T-helper 17 cell (primary cell): ENCODE measurements at places on chromosomes 7 and 10. TPM values are rescaled to one million over a fixed set of nuclear protein-coding genes. Genes with fewer than 3 reads are reported as not detected.

- no peak for DNase-seq
These were observed 171.6 kb upstream of the FOXP2 start for GRCh38 chr7:114242992-114243507.

SMKR1 gene
- total RNA-seq: 2.0 TPM

GRCh38 chr7:148598351-148598750, 7.8 kb downstream of the C7orf33 start:
- no peak for DNase-seq

ANXA8 gene
- total RNA-seq: not detected

GRCh38 chr10:99396471-99396870, 34.0 kb downstream of the GOT1 start:
- no peak for DNase-seq

- no peak for DNase-seq
These were observed 759.9 kb downstream of the LRMDA start for GRCh38 chr10:76191336-76191735.

IL6 gene
- 0.57 TPM for total RNA-seq

CHN2 gene
- total RNA-seq: 3.8 TPM

DNA sequence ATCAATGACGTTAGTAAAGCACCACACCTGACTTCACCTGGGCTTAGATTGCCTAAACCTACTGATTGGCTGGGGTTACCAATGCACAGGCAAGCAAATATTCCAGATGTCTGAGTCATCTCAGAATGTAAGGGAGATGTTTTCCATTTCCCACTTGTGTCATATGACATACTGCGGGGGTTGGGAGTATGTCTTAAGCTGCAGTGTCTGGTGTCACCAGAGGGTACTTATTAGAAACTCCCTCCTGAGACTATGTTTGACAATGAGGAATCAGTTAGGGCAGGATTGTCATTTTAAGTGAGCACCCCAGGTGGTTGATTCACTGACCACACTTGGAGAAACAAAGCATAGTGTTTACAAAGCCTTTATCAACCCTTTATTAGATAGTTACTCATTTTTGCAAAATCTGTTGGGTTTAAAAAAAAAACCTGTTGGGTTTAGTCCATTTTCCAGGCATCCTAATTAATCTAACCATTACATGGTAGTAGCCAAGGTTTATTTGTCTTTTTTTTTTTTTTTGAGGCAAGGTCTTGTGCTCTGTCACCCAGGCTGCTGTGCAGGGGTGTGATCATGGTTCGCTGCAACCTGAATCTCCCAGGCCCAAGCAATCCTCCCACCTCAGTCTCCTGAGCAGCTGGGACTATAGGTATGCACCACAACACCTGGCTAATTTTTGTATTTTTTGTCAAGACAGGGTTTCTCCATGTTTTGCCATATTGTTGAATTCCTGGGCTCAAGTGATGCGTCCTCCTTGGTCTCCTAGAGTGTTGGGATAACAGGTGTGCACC, 72.5 kb downstream of the CDK6 start:
- no peak for DNase-seq

TFEC gene
- total RNA-seq: 0.21 TPM

DNA sequence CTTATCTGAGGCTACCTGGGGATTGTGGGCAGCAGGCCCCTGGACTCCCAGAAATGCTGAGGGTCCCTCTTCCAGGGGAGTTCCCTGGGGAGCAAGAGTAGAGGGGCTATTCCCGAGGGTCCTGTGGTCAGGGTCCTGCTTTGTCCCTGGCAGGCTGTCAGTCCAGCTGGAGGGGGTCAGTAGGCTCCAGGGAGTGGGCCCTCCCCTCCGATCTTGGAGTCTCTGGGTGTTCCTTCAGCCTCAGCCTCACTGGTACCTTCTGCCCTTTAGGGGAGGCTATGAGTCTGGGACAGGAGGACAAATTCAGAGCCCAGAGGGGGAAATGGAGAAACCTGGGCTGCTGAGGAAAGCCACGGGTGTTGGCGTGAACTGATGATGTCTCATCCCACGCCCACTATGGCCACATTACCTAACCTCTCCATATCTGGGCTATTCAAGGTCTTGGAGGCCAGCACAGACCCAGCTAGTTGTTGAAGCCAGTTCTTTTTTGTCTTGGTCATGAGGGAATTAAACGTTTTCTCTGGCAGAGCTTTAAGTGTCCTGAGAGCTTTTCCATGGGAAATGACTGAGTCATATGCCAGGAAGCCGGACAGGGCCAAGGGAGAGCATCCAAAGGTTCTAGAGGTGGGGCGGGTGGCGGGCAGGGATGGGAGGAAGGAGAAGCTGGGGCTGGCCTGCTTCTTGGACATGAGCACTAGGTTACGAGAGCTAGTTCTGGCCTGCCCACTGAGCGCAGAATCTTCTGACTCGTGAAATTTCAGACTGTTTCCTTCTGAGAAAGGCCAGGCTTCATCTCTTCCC, 6.2 kb downstream of the CALHM2 start:
- no peak for DNase-seq

CDC14C gene
- total RNA-seq: not detected

DNA sequence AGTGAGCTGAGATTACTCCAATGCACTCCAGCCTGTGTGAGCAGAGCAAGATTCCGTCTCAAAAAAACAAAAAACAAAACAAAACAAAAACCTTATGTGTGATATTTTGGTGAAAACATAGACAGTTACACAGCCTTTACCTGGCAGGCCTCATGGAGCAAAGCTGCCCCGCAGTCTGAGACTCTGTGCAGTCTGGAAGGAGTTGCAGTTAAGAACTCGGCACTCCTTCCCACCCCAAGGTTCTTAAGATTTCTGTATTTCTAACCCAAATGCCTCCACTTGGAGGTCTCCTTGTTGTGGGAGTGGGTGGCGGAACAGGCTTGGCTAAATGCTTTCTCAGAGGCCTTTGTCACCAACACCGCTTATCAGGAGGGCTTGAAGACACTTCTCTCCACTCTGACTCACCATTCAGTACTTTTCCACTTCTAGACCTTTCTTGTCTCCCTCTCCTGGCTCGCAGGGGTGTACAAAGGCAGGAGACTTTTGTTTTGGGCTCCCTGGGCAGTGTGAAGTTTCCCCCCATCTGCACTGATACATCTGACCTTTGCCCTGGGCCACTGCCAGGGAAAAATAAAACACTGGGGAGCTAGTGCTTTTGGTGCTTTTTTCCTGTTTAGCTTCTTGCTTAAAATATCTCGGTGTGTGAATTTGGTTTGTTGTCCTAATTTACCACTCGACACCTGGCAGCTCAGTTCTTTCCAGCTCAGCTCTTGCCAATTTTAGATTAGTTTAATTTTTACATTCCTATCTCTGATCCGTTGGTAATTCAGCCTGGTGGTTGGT, 51.3 kb upstream of the MAGI2 start:
- DNase-seq: no peak

DNA sequence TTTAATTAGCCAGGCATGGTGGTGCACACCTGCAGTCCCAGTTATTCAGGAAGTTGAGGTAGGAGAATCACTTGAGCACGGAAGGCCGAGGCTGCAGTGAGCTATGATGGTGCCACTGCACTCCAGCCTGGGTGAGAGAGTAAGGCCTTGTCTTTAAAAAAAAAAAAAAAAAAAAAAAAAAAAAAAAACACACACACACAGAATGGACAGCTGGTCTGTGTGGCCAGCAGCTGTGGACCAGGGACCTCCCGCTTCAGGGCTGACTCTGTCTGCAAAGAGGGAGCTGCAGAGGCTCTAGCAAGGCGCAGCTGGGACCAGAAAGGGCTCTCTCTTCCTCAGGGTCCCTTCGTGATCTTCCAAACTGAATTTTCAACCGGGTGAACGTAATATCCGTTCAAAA, 53.6 kb upstream of the DNAAF5 start:
- DNase-seq: no peak

DNA sequence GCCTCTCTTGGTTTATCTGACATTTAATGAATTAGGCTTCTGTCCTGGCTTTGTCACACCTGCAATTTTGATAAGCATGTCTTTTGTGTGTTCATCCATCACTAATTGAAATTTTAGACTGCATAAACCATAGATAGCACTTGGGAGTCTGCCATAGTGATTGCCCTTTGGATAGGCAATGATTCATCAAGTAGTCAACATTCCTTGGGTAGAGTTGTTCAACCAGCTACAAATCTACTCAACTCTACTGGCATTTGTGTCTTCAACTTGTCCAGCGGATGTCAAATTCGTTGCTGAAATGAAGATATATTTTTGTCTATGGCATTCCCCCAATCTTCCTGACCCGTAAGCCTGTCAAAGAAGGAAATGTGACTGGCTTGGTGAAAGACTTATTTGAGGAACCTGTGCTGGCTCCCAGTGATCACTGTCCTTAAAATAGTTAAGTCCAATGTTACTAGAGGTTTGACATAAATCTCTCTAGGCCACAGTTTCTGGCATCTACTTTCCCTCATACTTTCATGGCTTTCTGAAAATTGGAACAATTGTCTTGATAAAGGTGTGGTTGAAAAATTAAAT, 33.7 kb upstream of the CREB5 start:
- DNase-seq: no peak

- DNase-seq: no peak
These were observed 42.8 kb upstream of the RNF216 start for GRCh38 chr7:5824297-5824610.

DNA sequence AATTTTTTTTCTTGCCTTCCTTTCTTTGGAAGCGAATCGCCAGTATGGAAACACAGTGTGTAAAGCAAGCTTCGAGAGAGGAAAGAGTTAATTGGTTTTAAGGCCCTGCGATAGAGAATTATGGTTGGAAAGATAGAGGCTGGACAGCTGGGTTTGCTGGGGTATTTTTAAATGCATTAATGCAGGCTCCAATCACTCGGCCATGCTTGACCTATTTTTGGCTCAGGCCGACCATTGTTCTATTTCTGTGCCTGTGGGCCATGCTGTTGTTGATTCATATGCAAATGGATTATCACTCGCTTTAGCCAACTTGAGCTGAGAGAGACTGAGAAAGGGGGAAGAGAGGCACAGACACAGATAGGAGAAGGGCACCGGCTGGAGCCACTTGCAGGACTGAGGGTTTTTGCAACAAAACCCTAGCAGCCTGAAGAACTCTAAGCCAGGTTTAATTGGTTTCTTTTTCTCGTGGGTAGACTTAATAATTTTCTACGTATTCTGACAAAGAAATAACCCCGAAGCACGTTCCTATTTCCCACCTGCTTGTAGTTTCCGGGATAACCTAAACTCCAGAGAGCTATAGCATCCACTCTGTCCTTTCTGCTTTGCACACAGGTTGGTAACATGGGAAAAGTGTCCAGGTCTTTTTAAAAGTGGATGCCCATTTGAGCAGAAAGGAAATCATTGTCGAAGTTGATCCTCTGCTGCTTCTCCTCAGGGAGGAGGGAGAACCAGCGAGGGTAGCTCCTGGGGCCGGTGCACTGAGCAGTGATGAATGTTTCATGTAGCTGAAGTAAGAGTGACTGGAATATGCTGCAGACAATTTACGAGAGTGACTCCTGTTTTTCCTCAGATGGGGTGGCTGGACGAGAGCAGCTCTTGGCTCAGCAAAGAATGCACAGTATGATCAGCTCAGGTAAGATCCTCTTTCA, at the start of gene HDAC9:
TSS of gene HDAC9 (plus strand) at position 338 of the 929 bp plus-strand sequence. CDS start at position 892, 554 bp downstream.
- no peak for DNase-seq

NAT16 gene
- not detected for total RNA-seq

PRLHR gene
- not detected for total RNA-seq

DNA sequence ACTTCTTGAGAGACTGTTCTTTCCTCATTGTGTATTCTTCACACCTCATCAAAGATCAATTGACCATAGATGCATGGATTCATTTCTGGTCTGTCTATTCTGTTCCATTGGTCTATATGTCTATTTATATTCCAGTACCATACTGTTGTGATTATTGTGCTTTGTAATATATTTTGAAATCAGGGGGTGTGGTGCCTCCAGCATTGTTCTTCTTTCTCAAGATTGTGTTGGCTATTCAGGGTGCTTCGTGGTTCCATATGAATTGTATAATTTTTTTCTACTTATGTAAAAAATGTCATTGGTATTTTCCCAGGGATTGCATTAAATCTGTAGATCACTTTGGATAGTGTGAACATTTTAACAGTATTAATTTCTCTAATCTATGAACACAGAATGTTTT, 106.5 kb downstream of the EPC1 start:
- no peak for DNase-seq

- DNase-seq: no peak
These were observed 6.5 kb upstream of the AUTS2 start for GRCh38 chr7:69591805-69592204.

JCAD gene
- 0.23 TPM for total RNA-seq

SFTPD gene
- total RNA-seq: not detected

DNA sequence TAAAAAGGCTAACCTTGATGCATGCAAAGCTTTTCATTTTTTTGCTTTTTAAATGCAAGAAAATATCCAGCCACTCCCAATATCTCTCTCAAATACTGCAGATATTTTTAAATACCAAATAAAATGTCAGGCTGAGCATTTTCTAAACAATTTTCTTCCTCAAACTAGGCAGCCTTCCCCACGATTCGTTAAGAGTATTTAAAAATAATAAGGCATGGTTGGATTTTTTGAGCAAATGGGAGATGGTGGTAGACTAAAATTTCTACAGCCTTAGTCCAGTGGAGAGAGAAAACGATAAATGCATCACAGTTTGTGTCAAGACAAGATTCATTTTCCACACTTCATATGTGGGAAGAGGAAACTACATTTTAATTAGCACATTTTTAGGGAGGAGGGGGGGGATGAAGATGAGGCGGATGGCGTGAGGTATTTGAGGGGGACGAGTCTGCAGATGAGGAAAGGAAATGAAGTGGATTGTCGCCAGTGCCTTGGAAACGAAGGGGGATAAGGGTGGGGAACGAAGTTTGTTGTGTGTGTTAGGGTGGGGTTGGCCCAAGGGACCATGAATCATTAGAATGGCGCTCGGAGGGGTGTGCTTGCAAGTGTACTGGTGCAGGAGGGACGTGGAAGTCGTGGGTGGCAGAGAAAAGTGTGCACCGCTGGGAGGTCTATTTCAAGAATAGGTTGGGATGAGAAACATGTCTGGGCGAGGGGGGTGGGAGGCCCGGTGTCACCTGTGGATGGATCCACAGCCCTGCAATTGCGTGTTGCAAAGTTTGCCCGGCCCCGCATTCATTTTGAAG, 1.2 kb upstream of the ADD3 start:
- no peak for DNase-seq

DNA sequence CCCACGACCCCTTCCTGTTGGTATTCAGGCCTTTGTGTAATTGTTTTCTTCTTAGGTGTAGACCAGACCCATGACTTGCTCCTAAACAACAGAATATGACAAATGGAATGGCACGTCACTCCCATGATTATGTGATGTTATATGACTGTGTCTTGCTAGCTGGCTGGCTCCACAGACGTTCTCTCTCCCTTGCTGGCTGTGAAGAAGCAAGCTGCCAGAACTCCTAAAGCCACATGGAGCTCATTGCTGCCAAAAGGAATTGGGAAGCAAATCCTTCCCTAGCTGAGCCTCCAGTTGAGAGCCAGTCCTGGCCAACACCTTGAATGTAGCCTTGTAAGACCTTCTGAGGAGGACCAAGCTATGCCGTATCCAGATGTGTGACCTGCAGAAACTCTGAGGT, 74.2 kb downstream of the RAB18 start:
- DNase-seq: no peak

OR2A42 gene
- total RNA-seq: 0.07 TPM

- no peak for DNase-seq
These were observed 20.9 kb downstream of the NUDCD3 start for GRCh38 chr7:44469461-44470134.

GRCh38 chr7:48154792-48155413, 16.4 kb upstream of the ABCA13 start:
- DNase-seq: no peak

ACHE gene
- 0.25 TPM for total RNA-seq

ATOH7 gene
- not detected for total RNA-seq

- DNase-seq: no peak
These were observed 21.2 kb upstream of the BLOC1S2 start for GRCh38 chr10:100307684-100308083.

EN2 gene
- not detected for total RNA-seq

GRCh38 chr10:72037266-72037665, 51.1 kb downstream of the SPOCK2 start:
- DNase-seq: no peak

ERV3-1 gene
- 15.2 TPM for total RNA-seq
